HFFc6 (cell line): ENCODE measurements at places on chromosomes 13 and 19. TPM values are rescaled to one million over a fixed set of nuclear protein-coding genes. Genes with fewer than 3 reads are reported as not detected.

- DNase-seq: no peak
- H3K4me1 ChIP-seq: no peaks in the 10 kb centered on the region
- H3K4me3 ChIP-seq: no peak overlapping the region
- H3K36me3 ChIP-seq: no peaks in the 10 kb centered on the region
- no peak overlapping the region for H3K27ac ChIP-seq
- H3K27me3 ChIP-seq: no peaks in the 10 kb centered on the region
These were observed 57.4 kb upstream of the ZNF536 start for GRCh38 chr19:30314805-30315155.

LGALS14 gene
- not detected in 3 replicates for total RNA-seq

ZNF850 gene
- 1.7 to 2.5 TPM (median 2.3 TPM) in 3 replicates for total RNA-seq

- H3K27ac ChIP-seq: no peak overlapping the region
- H3K36me3 ChIP-seq: no peaks in the 10 kb centered on the region
- no peaks in the 10 kb centered on the region for H3K4me1 ChIP-seq
- H3K27me3 ChIP-seq: peaks cover 17% of the 10 kb centered on the region
- no peak for DNase-seq
These were observed 60.3 kb downstream of the CCDC70 start for GRCh38 chr13:51921790-51922740.

DNA sequence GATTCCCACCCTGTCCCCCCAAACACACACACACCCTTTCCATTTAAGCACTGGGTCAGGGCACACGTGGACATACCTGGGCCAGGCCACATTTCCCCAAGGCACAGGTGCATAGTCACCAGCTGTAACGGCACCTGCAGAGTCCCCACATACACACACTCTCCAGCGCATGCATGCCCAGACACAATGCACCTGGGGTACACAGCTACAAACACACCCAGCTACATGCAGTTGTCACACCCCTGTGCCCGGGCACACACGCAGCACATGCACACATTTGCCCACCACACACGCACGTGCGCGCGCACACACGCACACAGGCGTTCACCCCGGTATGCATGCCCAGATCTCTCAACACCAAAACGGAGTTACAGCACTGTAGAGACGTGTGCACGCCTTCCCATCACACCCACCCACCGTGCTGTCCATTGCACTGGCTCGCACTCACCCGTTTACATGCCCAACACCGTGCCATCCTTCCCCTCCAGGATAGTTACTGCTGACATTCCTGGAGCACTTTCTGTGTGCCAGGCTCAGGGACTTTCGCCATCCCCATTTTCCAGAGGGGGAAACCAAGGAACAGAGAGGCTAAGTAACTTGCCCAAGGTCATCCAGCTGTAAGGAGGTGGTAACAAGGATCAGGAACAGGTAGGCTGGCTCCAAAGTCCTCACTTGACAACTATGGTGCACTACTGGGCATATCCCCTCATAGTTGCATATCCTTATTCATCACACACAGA is 749 bp upstream of the SHANK1 start:
- H3K27me3 ChIP-seq: peaks cover 1% of the 10 kb centered on the region; the same call in 1 of the 2 replicates
- DNase-seq: no peak
- H3K4me3 ChIP-seq: peak overlapping the region; percentile 48
- peak overlapping the region; percentile 90 for H3K27ac ChIP-seq
- peaks cover 34% of the 10 kb centered on the region for H3K4me1 ChIP-seq

GARIN5A gene
- total RNA-seq: 0.16 to 1.4 TPM (median 0.50 TPM) in 3 replicates

- no peak overlapping the region for H3K4me3 ChIP-seq
- peak; percentile 8 for DNase-seq
These were observed 528.4 kb downstream of the DCT start for GRCh38 chr13:93951108-93951507.

GRCh38 chr13:80336776-80337287 is 4.1 kb downstream of the SPRY2 start:
- H3K4me1 ChIP-seq: peaks cover 43% of the 10 kb centered on the region
- H3K27ac ChIP-seq: no peak overlapping the region
- no peak overlapping the region for H3K4me3 ChIP-seq
- peaks cover 7% of the 10 kb centered on the region for H3K27me3 ChIP-seq
- peaks cover 23% of the 10 kb centered on the region for H3K36me3 ChIP-seq

DNA sequence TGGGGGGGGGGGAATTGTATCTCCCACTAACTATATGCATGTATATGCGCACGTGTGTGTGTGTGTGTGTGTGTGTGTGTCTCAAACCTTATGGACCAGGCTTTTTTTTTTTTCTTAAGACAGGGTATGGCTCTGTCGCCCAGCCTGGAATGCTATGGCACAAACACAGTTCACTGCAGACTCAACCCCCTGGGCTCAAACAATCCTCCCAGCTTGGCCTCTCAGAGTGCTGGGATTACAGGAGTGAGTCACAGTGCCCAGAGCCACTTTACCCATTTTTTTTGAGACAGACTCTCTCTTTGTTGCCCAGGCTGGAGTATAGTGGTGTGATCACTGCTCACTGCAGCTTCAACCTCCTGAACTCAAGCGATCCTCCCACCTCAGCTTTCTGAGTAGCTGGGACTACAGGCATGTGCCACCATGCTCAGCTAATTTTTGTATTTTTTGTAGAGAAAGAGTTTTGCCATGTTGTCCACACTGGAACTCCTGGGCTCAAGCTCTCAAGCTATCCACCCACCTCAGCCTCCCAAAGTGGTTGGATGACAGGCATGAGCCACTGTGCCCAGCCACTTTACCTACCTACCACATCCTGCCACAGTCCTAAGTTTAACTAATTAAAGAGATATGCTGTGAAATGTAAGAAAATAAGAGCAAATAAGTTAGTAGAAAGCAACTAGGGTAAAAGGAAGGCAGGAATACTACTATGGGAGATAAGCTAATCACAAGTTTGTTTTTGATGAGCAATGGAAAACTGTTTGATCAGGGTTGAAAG is 2.4 kb downstream of the ZMYM5 start:
- H3K4me3 ChIP-seq: peak overlapping the region; percentile 89
- DNase-seq: peak; percentile 73
- peak overlapping the region; percentile 94 for H3K27ac ChIP-seq
- H3K36me3 ChIP-seq: peaks cover 20% of the 10 kb centered on the region
- H3K4me1 ChIP-seq: peaks cover 24% of the 10 kb centered on the region

- no peaks in the 10 kb centered on the region for H3K4me1 ChIP-seq
- no peak overlapping the region for H3K4me3 ChIP-seq
- no peaks in the 10 kb centered on the region for H3K36me3 ChIP-seq
- no peak for DNase-seq
- no peak overlapping the region for H3K27ac ChIP-seq
- H3K27me3 ChIP-seq: peaks cover 42% of the 10 kb centered on the region
These were observed 3.3 kb upstream of the IGFL2 start for GRCh38 chr19:46144756-46145155.

- no peaks in the 10 kb centered on the region for H3K36me3 ChIP-seq
- peaks cover 36% of the 10 kb centered on the region for H3K27me3 ChIP-seq
- H3K27ac ChIP-seq: no peak overlapping the region
- H3K4me3 ChIP-seq: no peak overlapping the region
These were observed 86.2 kb downstream of the IRS2 start for GRCh38 chr13:109700176-109700575.

- no peaks in the 10 kb centered on the region for H3K36me3 ChIP-seq
- H3K4me3 ChIP-seq: no peak overlapping the region
- no peak for DNase-seq
These were observed 483.4 kb upstream of the PCDH9 start for GRCh38 chr13:67713571-67713970.

ASPDH gene
- not detected in 3 replicates for total RNA-seq

SIGLEC12 gene
- not detected in 3 replicates for total RNA-seq

DNA sequence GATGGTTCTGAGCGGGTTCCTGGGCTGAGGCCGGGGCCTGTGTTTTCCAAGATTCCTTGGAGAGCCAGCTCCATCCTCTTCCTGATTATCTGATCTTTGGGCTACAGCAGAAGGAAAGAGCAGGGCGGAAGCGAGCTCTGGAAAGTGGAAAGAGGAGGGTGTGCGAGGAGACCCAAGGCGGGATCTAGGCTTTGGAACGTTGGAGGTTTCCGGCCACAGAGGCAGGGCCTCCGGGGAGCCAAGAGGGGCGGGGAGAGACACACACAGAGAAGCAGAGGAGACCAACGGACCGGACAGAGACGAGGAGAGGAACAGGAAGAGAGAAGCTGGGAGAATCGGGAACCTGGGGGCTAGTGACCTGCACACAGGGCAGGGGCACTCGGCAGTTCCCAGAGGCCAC is at the start of gene CLEC11A:
CLEC11A (plus strand) TSS at position 296 of the 400 bp plus-strand sequence. CDS start 162 bp downstream, outside the sequence.
- H3K4me3 ChIP-seq: peak within 1 kb of the TSS; percentile 90
- H3K27ac ChIP-seq: peak within 1 kb of the TSS; percentile 90
- peaks cover 9% of the 10 kb centered on the region; the same call in 1 of the 2 replicates for H3K36me3 ChIP-seq
- H3K4me1 ChIP-seq: peaks cover 47% of the 10 kb centered on the region
- no peaks in the 10 kb centered on the region; the same call in none of the 2 replicates for H3K27me3 ChIP-seq
- DNase-seq: peak; percentile 83

GRCh38 chr13:30088312-30088855 is 219.0 kb downstream of the KATNAL1 start:
- H3K27me3 ChIP-seq: peaks cover 6% of the 10 kb centered on the region; the same call in 1 of the 2 replicates
- no peak overlapping the region for H3K4me3 ChIP-seq
- DNase-seq: no peak
- no peaks in the 10 kb centered on the region for H3K36me3 ChIP-seq

DNA sequence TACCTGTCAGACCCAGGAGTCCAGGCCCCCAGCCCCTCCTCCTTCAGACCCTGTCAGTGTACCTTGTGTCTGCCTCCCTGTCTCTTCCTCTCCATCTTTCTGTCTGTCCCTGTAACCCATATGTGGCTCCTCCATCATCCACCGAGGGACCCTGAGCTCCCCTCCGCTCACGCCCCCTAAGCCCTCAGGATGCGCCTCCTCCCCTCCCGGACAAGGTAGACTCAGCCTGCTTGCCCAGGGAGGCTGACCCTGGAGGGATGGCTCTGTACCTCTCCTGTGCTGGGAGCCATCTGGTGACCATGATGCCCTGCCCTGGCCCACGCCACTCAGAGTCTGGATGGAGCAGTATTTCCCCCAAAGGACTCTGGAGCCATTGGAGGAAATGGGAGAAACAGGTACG is 1.0 kb upstream of the CAPN12 start:
- H3K4me1 ChIP-seq: no peaks in the 10 kb centered on the region
- no peaks in the 10 kb centered on the region for H3K36me3 ChIP-seq
- DNase-seq: no peak
- H3K27ac ChIP-seq: no peak overlapping the region

GRCh38 chr13:90222758-90223157 is 1124.7 kb upstream of the MIR17HG start:
- H3K36me3 ChIP-seq: no peaks in the 10 kb centered on the region
- no peaks in the 10 kb centered on the region for H3K4me1 ChIP-seq
- no peak overlapping the region for H3K27ac ChIP-seq
- H3K4me3 ChIP-seq: no peak overlapping the region

IFNL1 gene
- not detected in 3 replicates for total RNA-seq

DNA sequence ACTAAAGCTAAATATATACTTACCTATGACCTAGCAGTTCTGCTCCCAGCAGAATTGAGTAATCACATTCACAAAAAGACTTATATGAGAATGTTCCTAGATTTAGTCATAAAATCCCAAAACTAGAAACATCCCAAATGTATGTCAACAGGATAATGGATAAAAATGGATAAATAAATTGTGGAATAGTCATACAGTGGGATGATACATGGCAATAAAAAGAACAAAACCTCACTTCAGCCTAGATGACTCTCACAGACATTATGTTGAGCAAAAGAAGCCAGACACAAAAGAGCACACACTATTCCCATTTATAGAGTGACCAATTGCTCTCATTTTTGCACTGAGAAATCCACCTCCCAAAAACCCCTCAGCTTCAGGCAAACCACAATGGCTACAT is 352.4 kb upstream of the HTR2A start:
- H3K27ac ChIP-seq: no peak overlapping the region
- H3K36me3 ChIP-seq: no peaks in the 10 kb centered on the region; the same call in 1 of the 2 replicates
- H3K27me3 ChIP-seq: no peaks in the 10 kb centered on the region; the same call in 1 of the 2 replicates
- H3K4me1 ChIP-seq: peaks cover 7% of the 10 kb centered on the region; the same call in 1 of the 2 replicates

GRK1 gene
- not detected in 3 replicates for total RNA-seq

SLITRK6 gene
- total RNA-seq: 0.33 to 1.7 TPM (median 1.5 TPM) in 3 replicates

GDF15 gene
- total RNA-seq: 23.7 and 37.5 TPM in 2 replicates

ZNF534 gene
- total RNA-seq: not detected in 3 replicates

CBARP gene
- total RNA-seq: 8.4 and 11.3 TPM in 2 replicates

IER2 gene
- total RNA-seq: 68.9 to 93.7 TPM (median 77.7 TPM) in 3 replicates

DNA sequence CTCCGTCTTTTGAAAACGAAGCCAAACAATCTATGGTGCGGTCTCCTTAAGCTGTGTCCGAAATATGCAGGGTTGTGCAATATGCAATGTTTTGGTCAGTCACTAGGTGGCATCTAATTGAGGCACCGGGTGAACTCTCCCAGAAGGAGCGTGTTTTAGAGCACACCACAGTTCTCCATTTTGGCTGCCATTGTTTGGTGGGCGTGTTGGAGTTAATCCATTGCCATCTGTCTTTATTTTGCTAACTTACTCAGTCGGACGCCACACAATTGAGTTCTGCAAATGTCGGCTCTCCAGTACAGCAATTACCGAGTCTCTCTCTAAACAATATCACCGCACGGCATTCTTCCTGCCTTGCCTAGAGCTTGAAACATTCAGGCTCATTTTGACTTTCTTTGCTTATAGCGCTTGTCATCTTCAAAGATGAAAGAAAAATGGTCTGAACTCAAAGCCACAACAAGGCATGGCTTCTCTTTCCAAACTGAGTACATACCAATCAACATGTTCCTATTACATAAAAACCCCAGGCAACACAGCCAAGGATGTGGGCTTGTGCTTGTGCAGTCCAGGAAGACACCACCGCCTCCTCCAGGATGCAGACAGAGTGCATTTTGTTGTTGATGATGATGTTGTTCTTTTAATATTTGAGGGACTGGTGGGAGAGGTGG is 182.0 kb upstream of the SERP2 start:
- peaks cover 33% of the 10 kb centered on the region for H3K4me1 ChIP-seq
- H3K36me3 ChIP-seq: no peaks in the 10 kb centered on the region
- peak; percentile 61 for DNase-seq
- no peak overlapping the region for H3K27ac ChIP-seq
- H3K4me3 ChIP-seq: peak overlapping the region; percentile 75

GNA15 gene
- not detected in 3 replicates for total RNA-seq

TPTE2 gene
- total RNA-seq: 0.21 TPM in 1 of 3 replicates, not detected in the others

GRCh38 chr13:42354241-42355091 is 82.5 kb downstream of the AKAP11 start:
- peaks cover 19% of the 10 kb centered on the region for H3K4me1 ChIP-seq
- DNase-seq: peak; percentile 47
- peaks cover 19% of the 10 kb centered on the region for H3K27me3 ChIP-seq

GRCh38 chr13:88217372-88217771 is 546.2 kb downstream of the SLITRK5 start:
- H3K4me1 ChIP-seq: no peaks in the 10 kb centered on the region
- no peaks in the 10 kb centered on the region for H3K27me3 ChIP-seq
- no peak overlapping the region for H3K4me3 ChIP-seq
- H3K27ac ChIP-seq: no peak overlapping the region
- DNase-seq: no peak
- no peaks in the 10 kb centered on the region for H3K36me3 ChIP-seq
